ENCODE measurements at places on chromosomes 7 and 10. TPM values are rescaled to one million over a fixed set of nuclear protein-coding genes. Genes with fewer than 3 reads are reported as not detected.

GPR37 gene
- 0.95 TPM for total RNA-seq

ITGB1 gene
- total RNA-seq: 331 TPM

DNA sequence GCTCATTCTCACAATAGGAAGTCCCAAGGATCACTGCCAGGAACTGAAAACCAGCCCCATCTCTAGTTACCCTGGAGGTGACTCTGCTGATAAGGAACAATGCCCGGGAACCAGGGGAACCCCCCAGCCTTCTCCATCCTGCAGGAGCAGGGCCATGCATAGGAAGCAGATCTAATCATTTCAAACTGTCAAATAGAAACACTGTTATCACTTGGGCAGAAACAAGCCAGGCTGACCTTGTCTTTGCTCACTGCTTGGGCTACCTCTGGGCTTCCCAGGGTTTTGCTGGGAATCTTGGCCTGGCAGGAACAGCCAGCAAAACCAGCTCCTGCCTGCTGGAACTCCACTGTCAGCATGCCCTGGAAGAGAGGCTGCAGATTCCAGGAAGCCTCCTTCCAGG lies 114.1 kb downstream of the RNF216 start:
- DNase-seq: no peak

DNA sequence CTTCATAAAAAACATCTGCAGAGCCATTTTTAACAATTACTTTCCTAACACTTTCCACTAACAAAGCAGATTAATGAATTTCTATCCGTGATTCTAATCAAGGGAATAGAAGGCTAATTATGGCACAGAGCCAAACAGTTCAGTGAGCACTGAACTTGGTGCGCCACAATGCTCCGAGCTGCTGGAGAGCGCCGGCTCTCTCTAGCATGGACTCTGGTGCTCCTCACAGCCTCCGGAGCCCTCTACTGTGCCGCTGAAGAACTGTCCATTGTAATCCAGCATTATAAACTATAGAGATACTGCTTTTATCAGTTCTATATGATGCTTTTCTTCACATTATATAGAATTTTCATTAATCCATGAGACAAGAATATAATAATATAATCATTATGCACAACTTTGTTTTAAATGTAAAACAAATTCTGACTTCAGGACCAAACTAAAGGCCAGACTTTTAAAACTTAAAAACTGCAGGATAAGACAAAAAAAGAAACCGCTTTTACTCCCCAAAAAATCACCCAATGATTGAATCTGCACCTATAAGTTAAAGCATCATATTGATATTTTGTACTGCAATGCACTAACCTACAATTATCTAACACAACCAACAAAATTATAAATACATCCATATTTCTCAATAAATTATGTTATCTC lies 123.6 kb downstream of the RNF32 start:
- peak; percentile 76 for DNase-seq

- no peak for DNase-seq
These were observed 547.9 kb downstream of the SUGCT start for GRCh38 chr7:40682696-40683095.
